ENCODE measurements at places on chromosomes 3 and 15.

DNA sequence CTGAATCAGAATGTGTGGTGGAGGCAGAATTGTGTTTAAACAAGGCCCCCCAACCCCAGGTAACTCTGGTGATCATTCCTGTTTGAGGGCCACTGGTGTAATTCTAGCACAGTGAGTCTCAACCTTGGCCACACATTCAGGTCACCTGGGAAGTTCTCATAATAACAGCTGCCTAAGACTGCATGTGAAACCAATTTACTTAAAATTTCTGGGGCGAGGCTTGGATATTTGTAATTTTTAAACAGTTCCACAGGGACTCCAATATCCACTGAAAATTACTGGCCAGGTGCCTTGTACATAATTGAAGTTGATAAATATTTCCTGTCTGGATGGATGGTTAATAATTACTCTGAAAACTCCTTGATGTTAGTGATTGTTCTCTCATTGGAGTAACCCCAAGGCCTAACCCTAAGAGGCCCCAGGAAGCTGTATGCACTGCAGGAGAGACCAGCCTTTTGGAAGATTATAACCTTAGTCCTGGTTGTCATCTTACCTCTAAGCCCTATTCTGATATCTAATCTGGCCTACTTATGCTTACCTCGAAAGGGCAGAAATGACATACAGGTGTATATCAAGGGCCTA lies 25.7 kb upstream of the EPHB1 start:
- DNase-seq, result no peak

DNA sequence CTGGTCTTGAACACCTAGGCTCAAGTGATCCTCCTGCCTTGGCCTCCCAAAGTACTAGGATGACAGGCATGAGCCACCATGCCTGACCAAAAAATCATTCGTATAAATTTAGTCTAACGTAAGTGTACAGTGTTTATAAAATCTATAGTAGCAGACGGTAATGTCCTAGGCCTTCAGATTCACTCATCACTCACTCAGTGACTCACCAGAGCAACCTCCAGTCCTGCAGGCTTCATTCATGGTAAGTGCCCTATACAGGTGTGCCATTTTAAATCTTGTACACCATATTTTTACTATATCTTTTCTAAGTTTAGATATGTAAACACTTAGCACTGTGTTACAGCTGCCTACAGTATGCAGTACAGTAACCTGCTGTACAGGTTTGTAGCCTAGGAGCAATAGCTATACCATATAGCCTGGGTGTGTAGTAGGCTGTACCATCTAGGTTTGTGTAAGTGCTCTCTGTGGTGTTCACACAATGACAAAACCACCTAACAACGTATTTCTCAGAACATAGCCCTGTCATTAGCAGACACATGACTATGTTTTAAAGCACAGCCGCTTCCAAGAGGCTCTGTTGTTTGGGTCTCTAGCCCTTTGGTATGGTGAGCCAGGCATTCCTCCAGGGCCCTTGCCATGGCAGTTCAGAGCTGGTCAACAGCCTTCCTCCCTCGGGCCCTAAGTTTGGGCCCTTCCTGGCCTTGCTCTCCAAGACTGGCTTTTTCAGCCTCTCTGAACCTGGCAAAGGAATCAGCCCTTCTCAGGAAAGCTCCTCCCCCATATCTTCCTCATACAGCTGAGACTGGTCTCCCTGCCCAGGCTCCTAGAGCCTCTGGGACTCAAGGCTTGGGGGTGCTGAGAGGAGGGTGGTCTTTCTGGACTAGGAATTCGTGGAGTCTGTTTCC lies 1.9 kb upstream of the CCDC9B start:
- DNase-seq, result no peak

- no peak for DNase-seq
These were observed 433.7 kb downstream of the SHQ1 start for GRCh38 chr3:72414481-72415016.

DNA sequence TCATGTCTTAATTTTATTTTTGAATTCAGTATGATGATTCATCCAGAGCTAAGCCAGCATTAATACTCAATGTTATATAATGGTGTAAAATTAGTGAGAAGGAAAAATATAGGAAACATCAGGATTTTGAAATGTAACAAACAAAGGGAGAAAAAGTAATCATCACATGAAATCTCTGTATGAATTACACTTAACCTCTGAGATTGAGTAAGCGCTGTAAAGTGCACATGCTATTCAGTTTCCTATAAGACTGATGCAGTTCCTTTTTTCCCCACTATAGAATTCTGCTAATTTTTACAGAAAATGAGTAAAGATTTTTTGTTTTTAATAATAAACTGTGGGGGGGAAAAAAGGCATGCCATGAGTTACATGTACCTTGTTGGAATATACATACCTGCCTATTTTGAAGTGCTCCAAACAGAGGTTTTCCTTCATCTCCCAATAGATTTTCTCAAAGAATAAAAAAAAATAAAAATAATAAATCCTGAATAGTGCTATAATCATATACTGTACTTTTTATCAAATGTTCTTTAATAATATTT lies 64.0 kb upstream of the TTBK2 start:
- no peak for DNase-seq

DNA sequence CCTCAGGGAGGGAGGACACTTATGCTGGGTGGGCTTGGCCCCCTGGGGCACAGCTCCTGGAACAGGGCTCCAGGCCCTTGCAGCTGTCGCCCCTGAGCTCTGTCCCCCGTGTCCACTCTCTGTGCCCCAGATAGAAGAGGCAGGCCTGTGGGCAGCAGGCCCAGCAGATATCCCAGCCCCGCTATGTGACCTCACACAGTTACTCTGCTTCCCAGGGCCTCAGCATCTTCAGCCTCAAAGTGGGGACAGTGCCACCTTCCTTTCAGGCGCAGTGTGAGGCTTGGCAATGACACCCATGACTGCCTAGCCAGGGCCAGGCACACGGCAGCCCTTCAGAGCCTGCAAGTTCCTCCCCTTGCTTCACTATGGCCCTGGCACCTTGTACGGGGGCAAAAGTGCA lies 98.4 kb downstream of the IQSEC1 start:
- DNase-seq, result no peak

GRCh38 chr3:44340058-44340395 lies 1.5 kb downstream of the TCAIM start:
- no peak for DNase-seq

GRCh38 chr3:192514081-192514753 lies 213.1 kb downstream of the FGF12 start:
- DNase-seq, result no peak

- no peak for DNase-seq
These were observed 705.3 kb upstream of the NAALADL2 start for GRCh38 chr3:174153871-174154270.

DNA sequence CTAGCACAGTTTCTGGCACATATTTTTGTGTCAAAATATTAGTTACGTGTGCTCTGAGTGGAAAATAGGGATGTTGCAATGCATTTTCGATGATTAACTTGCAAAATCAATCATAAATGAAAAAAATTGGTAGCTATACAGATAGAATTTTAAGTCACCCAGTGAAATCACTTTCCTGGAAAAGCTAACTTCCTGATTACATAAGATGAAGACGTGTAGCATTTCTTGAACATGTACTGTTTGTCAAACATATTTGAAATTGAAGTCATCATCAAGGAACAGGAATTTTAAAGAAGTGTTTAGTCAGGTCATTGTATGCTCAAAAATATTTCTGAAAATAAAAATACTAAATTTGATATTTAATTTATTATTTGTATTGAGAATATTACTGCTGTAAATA lies 977.7 kb downstream of the PLOD2 start:
- DNase-seq, result no peak

DNA sequence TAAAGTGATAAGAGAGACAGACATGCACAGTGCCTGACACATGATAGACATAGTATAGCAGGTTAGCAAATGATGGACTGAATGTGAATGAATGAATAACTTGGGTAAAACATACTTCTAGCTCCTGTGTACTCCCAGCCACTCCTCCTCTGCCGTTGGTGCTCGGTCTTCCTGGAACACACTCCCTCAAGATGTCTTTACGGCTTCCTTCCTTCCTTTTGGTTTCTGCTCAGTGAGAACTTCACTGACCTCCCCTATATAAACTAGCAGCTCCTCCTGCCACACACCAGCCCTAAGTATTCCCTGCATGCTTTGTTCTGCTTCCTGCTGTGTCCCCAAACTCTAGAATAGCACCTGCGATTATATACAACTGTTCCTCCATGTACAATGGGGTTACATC lies 50.2 kb downstream of the RAD54L2 start:
- DNase-seq, result no peak

DNA sequence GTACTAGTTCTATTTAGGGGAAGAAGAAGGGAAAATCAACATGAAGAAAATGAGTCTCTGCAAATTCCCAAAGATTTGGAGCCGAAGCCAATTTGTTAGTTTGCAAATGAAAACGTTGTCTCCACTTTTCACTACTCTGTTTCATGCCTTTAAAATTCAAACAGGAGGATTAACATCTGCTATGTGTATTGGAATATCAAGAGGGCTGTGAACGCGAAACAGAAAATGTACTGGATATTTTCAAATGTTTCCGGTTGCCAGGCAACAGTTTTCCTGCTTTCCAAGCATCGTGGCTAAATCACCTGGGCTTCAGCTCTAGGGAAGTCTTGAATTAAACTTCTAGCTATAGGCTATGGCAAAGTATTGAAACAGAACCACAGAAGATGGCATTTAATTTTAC lies 172.8 kb downstream of the KCNMB2 start:
- DNase-seq, result no peak

DNA sequence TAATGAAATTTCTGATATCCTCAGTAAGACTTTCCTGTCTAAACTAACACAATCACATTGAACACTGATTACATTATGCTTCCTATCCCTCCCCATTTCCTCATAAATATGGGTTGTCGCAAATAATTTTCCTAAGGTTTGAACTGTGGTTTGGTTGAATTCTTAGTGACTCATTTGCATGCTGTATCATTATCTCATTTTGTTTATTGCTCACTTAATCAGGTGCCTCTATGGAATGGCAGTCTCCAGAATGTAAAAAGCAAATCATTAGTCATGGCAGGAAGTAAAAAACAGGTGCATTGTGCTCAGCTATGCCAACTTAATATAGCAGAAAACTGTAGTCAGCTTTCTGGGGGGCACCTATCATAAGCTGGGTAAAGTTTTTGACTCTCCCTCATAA lies 216.0 kb upstream of the ZBTB20 start:
- DNase-seq, result no peak

DNA sequence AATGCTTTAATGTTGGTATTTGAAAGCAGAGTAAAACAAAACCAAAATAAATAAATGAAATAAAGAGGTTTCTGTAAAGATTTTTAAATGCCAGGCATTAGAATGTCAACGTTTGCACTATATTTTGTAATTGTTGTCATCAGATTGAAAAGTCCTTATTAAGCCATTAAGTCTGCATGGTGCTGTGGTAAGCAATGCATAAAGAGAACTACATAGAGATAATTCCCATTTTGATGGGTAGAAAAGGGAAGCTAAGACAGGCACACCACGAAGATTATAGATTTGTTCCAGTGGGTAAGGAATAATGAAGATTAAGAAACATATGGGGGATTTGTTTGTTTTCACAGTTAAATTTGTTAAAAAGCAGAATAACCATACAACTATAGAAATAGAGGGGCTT lies 52.5 kb upstream of the PPARG start:
- no peak for DNase-seq

- no peak for DNase-seq
These were observed 175.2 kb downstream of the TP63 start for GRCh38 chr3:189806171-189806951.

DNA sequence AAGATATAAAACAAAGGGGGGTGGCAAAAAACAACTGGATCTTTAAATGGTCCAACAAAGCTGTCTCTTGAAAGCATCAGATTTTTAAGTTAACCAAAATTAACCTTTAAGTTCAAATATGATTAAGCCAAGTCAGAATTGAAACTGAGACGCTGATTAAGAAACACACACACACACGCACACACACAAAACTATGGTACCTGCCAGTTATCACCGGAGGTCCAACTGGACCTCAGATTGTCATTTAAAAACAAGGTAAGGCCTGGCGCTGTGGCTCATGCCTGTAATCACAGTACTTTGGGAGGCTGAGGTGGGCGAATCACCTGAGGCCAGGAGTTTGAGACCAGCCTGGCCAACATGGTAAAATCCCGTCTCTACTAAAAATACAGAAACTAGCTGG lies 10.4 kb downstream of the ARF4 start:
- no peak for DNase-seq

DNA sequence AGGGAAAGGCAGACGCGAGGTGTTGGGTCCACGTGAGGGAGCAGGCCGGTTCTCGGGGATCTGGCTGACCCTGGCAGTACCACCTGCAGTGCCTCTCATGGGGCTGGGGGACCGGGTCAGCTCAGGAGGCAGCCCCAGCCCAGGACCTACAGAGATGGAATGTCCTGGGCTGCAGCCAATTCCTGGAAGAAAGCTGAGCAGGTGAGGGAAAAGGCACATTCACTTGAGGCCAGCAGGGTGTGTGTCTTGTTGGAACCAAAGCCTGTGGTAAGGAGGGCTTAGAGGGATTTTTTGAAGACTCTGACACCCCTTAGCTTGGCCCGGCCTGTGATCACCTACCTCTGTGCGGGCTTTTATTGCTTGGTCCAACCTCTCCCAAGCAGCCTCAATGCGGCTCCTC lies 15.8 kb downstream of the PLA2G4B start:
- DNase-seq, result no peak

DNA sequence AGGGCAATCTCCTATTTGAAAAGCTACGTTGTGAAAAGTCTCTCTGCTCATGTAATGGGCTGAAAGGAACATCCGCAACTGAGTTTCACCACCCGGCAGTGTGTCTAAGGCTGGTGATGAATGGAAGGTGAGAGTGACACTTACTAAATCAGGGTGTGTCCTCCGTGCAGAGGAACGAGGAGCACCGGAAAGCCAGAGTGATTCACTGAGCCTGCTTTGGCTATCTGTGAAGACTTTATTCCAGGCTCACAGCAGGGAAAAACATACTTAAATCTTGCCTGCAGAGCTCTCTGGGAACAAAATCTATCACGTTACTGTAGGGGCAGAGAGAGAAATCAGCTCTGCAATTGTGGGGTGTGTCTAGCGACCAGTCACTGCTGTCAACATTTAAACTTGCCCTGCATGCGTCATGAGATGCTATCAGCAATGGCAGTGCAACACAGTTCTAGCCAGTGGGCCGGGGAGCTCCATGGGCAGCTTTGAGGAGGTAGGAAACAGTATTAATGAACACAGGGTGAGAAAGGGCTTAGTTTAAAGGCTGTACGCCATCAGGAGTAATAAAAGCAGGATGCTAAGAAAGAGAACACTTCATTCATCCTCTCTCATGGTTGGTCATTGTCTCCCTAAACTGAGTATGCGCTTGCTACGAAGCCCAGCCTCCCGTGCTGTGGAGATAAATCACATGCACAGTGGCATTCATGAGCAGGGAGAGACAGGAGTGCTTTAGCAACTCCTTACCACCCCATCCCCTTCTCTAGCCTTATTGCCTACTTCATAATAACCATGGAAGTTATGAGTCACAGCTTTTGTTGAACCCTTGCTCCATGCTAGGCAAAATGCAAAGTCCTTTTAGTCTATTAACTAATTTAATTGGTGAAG lies 542.7 kb upstream of the ADAMTS9 start:
- no peak for DNase-seq
